A549 treated with CORT108297 at 1 μM for 4 hours (cell line): ENCODE measurements at places on chromosomes 7 and 10. TPM values are rescaled to one million over a fixed set of nuclear protein-coding genes. Genes with fewer than 3 reads are reported as not detected.

Gene PTN
- not detected in 5 replicates for total RNA-seq

Gene STAG3
- total RNA-seq: 0.18 to 0.23 TPM (median 0.22 TPM) in 5 replicates

Gene UCN3
- total RNA-seq: not detected in 5 replicates

Gene TSPAN13
- 12.2 to 15.7 TPM (median 14.3 TPM) in 5 replicates for total RNA-seq

Gene MNX1
- 3.9 to 6.5 TPM (median 5.0 TPM) in 5 replicates for total RNA-seq
